ENCODE measurements at places on chromosomes 1 and 21.

DNA sequence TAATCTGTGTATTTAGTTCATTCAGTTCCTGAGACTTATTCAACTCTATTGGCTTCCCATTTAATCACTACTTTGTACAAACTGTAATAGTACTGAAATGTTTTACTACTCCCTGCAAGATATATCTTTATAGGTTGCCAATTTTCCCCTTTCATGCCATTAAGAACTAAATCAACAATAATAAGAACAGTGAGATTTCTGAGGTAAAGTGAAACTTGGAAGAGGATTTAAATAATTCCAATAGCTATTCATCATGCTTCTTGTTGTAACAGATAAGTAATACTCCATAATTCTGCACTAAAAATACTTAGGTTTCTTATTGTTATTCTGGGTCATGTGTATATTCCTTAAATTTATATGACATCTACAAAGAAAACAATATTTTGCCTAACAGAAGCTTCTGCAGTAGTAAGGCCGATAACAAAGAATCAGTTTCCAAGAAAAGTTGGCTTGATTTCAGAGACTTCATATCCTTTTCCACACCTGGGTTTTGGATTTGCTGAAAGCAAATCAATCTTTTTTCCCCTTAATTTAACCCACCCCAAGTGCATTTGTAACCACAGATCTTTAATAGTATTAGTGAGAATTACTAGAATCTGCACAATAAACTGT lies 258.3 kb downstream of the FAF1 start:
- DNase-seq = no peak

DNA sequence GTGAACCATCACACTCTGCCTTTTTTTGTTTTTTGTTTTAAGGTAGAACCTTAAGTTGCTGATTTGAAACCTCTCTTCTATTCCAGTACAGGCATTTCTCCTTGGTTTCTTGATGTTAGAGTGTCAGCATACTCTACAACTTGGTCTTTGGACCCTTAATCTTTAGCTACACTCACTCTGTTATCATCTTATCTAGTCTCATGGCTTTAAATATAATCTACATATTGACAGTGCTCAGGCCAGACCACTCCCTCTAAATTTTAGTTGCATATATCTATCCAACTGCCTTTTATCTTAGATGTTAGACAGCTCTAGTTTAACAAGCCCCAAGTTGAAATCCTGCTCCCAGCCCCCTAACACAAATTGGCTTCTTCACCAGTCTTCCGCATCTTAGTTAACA lies 22.1 kb downstream of the NME7 start:
- DNase-seq = no peak

DNA sequence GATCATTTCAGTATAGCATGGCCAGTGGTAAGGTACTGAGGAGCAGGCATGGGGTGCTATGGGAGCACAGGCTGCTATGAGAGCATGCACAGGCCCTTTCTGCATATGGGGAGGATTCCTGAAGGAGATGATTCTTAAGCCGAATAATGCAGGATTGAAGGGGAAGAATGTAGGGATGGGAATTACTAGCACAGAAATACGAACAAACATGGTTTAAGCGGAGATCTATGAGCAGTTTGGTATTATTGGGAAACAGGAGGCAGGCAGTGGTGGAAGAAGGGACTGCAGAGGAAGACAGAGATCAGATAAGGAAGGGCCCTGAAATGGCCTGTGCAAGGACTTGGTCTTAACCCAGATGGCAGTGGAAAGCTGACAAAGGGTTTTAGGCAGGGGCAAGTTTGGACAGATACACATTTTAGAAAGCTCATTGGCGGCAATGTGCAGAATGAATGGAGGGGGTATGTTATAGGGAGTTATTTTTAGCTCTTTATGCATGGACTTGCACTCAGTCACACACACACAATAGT lies 1.7 kb downstream of the OSCP1 start:
- DNase-seq = no peak

DNA sequence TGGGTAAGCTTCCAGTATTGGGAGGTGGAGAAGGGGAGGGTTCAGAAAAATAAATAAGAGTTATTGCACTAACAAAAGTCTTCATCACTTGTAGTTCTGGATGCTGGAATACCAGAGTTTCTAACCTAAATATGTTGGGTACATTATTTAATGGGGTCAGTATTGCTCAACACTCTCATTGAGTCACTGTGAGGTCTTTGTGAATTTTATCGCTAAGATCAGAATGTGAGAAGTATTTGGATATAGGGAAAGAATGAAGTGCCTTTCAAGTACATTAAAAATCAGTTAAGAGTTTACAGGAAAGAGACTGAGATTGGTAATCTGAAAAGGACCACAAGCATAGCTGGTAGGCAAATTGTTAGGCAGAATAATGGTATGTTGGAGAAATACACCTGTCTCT lies 8.8 kb downstream of the SNRPE start:
- no peak for DNase-seq

DNA sequence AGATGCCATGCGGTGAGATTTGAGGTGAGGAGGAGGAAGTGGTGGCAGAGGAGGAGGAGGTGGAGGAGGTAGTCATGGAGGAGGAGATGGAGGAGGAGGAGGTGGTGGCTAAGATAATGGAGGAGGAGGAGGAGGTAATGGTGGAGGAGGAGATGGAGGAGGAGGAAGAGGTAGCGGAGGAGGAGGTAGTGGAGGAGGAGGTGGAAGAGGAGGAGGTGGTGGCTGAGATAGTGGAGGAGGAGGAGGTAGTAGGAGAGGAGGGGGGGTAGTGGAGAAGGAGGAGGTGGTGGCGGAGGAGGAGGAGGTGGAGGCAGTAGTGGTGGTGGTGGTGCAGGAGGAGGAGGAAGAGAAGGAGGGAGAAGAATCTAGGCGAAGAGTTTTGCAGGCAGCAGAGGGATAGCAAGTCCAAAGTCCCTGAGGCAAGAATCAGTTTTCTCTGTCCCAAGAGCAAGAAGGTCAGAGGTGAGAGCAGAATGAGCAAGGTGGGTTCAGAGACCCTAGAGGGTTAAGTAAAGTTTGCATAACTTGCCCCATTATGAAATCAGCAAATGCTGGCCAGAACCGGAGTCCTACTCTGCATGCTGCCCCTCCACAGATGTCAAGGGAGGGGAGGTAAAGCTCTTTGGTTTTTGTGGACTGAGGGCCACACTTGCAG lies 38.9 kb upstream of the GNPAT start:
- DNase-seq = no peak

- DNase-seq = no peak
These were observed 32.4 kb downstream of the ITPKB start for GRCh38 chr1:226706684-226707083.

DNA sequence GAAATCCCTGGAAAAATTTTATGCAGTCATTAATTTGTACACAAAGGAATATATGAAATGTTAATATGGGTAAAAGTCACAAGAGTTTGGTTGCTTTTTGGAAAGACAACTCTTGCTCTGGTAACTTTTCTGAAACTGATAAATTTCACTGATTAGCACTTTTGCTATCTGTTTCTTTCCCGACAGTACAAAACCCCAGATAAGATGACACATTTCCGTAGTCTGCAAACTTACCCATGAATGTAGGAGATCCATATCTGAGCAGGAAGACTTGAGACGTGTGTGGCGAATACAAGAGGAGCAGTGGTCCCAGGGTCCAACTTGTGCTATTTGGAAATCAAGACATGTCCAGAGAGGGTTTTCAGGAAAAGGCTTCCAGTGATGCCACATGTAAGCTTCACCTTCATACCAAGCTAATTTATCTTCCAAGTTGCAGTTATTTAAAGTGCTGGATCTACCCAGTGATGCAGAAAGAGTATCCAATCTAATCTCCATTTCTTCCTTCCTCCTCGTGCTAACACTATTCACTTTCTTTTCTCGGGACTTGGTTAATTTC lies 35.9 kb upstream of the SAMSN1 start:
- no peak for DNase-seq

GRCh38 chr1:104761961-104762570 lies 1012.4 kb downstream of the AMY1C start:
- no peak for DNase-seq

DNA sequence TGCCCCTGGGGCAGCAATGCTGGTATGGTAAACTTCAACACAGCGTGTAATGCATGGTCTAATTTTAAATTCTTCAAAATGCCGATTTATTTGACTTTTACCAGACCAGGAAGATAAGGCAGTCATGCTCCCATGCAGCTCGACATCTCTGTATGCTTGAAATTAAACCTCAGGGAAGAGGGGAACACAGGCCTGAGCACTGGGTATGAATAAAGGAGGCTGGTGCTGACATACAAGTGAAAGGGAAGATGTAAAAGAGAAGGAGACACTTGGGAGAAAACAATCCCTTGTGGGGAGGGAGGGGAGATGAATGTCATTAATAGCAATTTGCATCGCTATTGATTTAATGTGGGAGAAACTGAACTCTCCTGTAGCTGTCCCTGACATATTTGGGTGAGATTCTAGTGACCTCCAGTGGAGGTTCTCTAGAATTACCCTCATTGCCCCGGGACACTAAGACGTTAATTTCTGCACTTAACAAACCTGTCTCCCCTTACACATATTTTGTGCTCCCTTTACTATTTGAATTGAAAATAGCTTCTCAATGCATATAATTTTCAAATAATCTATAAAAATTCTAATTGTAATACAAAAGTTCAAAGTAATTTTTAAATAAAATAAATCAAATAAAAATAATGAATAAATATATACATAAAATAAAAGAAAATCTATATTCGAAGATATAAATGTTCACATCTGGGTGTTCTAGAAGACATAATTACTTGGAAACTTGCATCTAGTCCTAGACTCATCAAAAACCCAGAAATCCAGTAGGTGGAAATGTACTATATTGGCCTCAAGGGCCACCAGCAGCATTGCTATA lies 283.1 kb downstream of the LMX1A start:
- peak; percentile 30 for DNase-seq

DNA sequence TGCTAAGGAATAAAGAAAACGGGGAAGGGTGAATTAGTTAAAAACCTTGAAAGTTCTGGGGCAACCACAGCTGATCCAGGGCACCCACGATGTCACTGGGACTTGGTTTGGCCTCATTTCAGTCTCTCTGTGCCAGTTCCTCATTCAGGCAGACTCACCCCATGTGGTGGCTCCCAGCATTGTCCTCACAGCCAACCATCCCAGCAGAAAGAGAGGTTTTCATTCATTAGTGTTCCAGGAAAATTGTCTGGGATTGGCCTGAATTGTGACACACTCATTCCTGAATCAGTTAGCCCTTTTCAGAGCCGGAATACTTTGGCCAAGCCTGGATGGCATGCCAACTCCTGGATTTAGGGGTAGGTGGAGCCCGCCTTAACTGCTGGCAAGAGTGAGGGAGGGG lies 367.7 kb downstream of the PRDM2 start:
- DNase-seq = no peak
